Heart right ventricle (tissue), 16 donors: ENCODE measurements at places on chromosomes 7 and 10. TPM values are rescaled to one million over a fixed set of nuclear protein-coding genes. Genes with fewer than 3 reads are reported as not detected.

The NCAPG2 gene
- 1.8 TPM for polyA plus RNA-seq

The CUTC gene
- polyA plus RNA-seq, result 40.5 TPM

The SUN3 gene
- not detected for polyA plus RNA-seq

The GJD4 gene
- 0.03 TPM for polyA plus RNA-seq

The MMP21 gene
- polyA plus RNA-seq, result 0.22 TPM

The TNKS2 gene
- polyA plus RNA-seq, result 4.7 TPM

The ELAPOR2 gene
- polyA plus RNA-seq, result 1.8 TPM

The C10orf95 gene
- polyA plus RNA-seq, result not detected

The GDF10 gene
- polyA plus RNA-seq, result 0.52 TPM

The LDB3 gene
- 162 TPM for polyA plus RNA-seq

The FZD8 gene
- 4.8 TPM for polyA plus RNA-seq

The LMOD2 gene
- polyA plus RNA-seq, result 115 TPM

The GNAT3 gene
- not detected for polyA plus RNA-seq

The TMEM139 gene
- 2.6 TPM for polyA plus RNA-seq

The MYPN gene
- 27.1 TPM for polyA plus RNA-seq

The IFIT1B gene
- not detected for polyA plus RNA-seq

The ABCB1 gene
- 4.3 TPM for polyA plus RNA-seq
